ENCODE measurements at places on chromosomes 12 and 14.

DNA sequence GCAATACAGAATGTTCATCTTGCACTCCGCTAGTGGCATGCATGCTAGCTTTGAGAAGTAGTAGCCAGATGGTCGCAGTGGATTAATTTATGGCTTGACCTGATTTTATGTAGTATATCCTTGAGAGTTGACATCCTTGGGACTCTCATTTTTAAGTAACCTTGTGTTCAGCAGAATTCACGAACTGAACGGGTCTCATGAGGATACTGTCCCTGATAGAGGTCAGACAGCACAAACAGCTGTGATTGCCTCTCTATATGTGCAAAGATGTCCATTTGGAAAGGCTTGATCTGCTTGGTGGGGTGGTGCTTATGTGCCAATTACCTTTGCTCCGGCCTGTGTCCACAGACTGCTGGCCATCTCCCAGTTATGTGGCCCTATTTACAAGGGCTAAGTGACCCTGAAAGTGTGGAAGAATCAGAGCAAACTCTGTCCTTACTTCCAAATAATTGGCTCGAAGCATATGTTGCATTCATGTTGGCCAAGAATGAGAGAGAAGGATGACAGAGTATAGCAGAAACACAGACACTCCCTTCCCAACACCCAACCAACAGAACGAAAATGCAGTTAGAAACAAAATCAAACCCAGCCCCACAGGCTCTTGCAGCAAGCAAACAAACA lies 167.1 kb downstream of the CRADD start:
- no peak for DNase-seq

DNA sequence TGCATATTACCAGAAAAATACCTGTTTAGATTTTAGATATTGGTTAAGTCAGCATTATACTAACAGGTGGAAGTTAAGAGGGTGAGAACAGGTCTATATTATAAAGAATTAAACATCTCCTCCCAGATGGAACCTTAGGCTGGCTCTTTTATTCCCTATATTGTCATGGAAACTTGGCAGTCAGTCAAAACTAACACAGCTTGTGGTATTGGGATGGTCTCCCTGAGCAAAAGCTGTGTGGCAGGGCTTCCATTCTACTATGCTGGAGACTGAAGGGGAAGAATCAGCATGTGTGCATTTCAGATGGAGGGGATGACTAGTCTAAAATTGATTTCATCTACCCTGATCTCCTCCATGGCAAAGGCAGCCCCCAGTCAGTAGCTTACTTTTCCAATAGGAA lies 66.7 kb downstream of the SMOC1 start:
- no peak for DNase-seq

- DNase-seq = no peak
Measured at GRCh38 chr12:130993759-130994670, 40.3 kb downstream of the ADGRD1 start.

GRCh38 chr12:20269337-20270067 lies 98.8 kb upstream of the PDE3A start:
- no peak for DNase-seq

- no peak for DNase-seq
Measured at GRCh38 chr12:73076760-73077159, 804.6 kb downstream of the TRHDE start.

GRCh38 chr12:95231190-95231589 lies 13.6 kb downstream of the VEZT start:
- no peak for DNase-seq

- DNase-seq = no peak
Measured at GRCh38 chr12:108204117-108204987, 75.3 kb downstream of the WSCD2 start.

Measured in stimulated activated CD4-positive, alpha-beta T cell treated with anti-CD3 and anti-CD28 coated beads, Interleukin-1b, Interleukin-23, amount 100 ng/mL, for 1 hour (primary cell).